ENCODE measurements at places on chromosomes 1 and 21. TPM values are rescaled to one million over a fixed set of nuclear protein-coding genes. Genes with fewer than 3 reads are reported as not detected.

The IFI44 gene
- 62.4 TPM for total RNA-seq

The KDM5B gene
- total RNA-seq, result 16.5 TPM

The RAB3GAP2 gene
- total RNA-seq, result 17.6 TPM

The FLAD1 gene
- 27.8 TPM for total RNA-seq

The MAGI3 gene
- 10.0 TPM for total RNA-seq

The PODN gene
- not detected for total RNA-seq

The TCP10L gene
- not detected for total RNA-seq

The SLAMF9 gene
- not detected for total RNA-seq

The CD101 gene
- total RNA-seq, result 0.10 TPM

The DDR2 gene
- 3.9 TPM for total RNA-seq

The LCE1F gene
- total RNA-seq, result not detected

The PRKCZ gene
- total RNA-seq, result 3.7 TPM

The SLC25A34 gene
- total RNA-seq, result 0.05 TPM

The KLHDC7A gene
- total RNA-seq, result not detected
